ENCODE measurements at places on chromosomes 1 and 21. TPM values are rescaled to one million over a fixed set of nuclear protein-coding genes. Genes with fewer than 3 reads are reported as not detected.

GRCh38 chr1:12009318-12009947 is 9.9 kb upstream of the MIIP start:
- DNase-seq = no peak

DNA sequence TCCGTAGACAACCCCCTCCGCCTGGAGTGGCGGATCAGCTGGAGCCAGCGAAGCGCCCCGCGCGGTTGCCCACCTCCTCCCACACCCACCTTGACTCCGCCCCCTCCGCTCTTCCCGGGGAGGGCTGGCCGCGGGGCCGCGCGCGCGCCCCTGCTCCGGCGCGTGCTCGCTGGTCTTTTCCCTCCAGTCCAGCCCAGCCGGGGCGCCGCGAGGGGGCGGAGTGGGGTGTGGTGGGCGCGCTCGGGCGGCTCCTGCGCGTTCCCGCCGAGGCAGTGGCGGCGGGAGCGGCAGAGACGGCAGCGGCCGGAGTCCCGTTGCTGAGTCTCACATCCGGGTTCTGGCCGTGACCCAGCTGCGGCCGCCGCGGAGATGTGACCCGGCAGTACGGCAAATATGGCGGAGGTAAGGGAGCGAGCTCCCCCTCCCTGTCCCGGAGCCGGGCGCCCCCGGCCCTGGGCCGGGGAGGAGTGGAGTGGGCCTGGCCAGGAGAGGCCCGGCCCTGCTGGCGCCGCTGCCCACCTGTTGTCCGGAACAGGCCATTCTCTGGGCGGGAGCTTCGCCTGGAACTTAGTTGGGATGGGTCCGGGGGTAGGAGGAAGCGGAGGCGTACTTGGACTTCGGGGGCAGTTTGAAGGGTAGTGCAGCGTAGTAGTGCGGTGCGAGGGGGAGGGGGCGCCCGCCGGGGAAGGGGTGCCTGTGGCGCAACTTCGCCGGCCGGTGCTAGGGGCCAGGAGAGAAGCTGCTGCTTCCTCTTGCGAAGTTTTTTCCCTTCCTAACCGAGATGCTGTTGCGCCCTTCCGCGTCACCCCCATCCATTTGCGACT is 5.4 kb downstream of the MIER1 start:
- DNase-seq = peak; percentile 98

The LAMC2 gene
- 1.1 TPM for total RNA-seq

GRCh38 chr21:32739946-32740345 is 12.1 kb upstream of the SYNJ1 start:
- no peak for DNase-seq

The HPCA gene
- total RNA-seq = not detected

The FMN2 gene
- not detected for total RNA-seq

DNA sequence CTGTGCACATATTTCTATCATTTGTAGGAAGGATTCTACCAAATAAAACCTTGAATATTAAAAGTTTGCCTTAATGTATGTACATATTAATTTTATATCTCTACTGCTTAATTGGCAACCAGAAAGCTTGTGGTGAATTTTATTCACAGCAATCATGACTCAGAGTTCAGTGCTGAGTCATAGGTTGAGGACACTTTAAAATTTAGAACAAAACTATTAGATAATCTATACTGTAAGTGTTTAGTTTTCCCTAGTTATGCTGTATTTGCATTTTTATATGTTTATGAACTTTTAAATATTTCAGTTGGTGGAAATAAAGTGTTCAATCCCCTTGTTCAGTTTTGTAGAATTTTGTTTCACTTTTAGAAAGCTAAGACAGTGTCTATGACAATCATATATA is 841.5 kb downstream of the KCNT2 start:
- no peak for DNase-seq

- DNase-seq = no peak
Measured at GRCh38 chr1:12338017-12338416, 108.2 kb downstream of the VPS13D start.

GRCh38 chr1:212139526-212140135 is 104.1 kb downstream of the DTL start:
- no peak for DNase-seq

GRCh38 chr21:44959376-44960091 is 19.7 kb downstream of the SLX9 start:
- no peak for DNase-seq

The A3GALT2 gene
- not detected for total RNA-seq

The TAS1R1 gene
- not detected for total RNA-seq

- no peak for DNase-seq
Measured at GRCh38 chr1:203839081-203839480, 22.3 kb upstream of the SNRPE start.

The KCNJ15 gene
- total RNA-seq = 17.5 TPM

The LRRC3 gene
- 2.2 TPM for total RNA-seq

The ANKRD45 gene
- not detected for total RNA-seq

DNA sequence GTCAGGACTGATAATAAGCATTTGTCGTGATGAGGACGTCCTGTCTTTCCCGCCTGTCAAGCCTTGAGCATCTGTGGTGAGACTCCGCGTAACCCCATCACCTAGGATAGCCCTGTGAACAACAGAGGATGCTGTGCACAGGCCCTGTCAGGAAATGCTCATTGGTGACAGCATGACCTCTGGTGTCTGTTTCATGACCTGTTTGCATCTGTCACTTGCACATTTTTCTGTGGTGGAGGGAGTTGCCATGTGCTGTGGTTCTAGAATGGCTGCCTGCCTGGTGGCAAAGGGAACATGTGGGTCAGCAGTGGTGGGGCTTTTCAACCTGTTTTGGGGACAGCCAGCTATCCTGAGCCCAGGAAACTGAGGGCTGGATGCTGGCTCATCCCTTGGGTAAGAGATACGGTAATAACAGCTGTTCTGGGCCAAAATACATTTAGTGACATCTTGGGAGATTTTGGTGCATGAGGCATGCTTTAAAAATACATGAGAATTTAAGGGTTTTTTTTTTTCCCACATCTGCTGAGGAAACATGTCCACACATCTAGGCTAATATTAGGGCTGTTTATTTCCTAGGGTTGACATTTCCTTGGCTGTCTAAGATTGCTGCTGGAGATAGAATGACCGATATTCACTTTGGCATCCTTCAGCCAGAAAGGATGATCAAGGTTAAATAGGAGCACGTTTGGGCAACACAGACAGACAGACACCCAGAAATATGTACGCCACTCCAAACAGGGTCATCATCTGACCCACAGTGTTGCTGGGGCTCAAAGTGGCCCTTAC is 52.9 kb downstream of the KCNC4 start:
- no peak for DNase-seq

DNA sequence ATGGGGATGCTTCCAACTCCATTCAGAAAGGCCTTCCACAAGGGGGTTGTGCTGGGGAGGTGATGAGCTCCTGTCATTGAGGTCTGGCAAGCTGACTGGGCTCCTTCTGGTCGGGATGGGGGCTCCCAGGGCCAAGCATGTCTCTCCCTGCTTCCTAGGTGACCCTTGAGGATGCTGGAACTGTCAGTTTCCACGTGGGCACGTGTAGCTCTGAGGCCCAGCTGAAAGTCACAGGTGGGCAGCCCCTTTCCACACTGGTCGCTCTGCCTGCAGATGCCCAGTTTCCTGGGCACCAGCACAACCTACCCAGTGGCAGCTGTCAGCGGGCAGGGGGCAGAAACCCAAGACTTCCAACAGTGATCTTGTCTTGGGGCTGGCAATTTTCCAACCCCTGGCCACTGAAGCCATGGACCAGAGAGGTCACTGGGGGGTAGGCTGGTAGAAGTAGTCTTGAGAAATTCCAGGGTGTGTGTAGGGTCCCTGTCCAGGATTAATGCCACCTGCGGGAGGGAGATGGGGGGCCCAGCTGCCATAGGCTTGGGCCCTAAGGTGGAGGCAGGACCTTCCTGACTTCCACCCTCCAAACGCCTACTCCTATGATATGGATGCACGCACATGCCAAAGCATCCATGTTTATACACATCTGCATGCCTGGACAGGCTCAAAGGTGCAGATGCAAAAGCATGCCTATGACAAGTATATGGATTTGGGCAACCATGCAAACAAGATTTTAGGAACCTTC is 97.1 kb downstream of the TRIM11 start:
- DNase-seq = no peak

The DIO1 gene
- total RNA-seq = not detected

DNA sequence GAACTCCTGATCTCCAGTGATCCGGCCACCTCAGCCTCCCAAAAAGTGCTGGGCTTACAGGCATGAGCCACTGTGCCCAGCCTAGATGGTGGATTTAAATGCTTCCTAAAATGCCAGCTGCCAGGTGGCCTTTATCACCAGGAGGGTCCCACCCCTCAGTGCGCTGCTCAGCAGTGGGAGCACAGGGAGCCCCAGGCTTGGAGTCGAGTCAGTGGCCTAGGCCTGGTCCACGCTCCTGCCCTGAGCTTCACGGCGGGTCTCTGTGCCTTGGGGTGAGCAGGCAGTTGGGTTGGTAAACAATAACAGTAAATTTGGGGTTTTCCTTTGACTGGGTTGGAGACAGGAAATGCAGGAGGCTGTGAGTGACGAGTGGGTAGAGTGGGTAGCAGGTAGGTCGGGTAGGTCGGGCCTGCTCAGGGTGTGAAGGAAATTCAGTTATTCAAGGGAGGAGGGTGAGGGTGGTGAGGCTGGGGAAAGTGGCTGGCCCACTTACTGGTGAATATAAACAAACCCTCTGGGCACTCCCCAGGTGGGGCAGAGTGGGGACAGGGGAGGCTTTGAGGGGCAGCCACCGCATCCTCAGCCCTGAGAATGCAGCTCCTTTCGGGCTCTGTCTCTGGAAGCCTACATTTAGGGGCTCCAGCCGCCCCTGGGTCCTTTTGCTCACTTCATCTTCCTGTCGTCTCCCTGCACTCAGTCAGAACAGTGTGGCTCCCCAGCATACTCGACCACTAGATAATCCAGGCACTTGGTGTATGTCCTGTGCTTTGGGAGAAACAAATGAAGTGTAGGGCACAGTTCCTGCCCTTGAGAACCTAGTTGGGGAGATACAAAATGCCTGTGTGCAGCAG is 33.5 kb upstream of the IL19 start:
- no peak for DNase-seq

The SLC35A3 gene
- 8.4 TPM for total RNA-seq

DNA sequence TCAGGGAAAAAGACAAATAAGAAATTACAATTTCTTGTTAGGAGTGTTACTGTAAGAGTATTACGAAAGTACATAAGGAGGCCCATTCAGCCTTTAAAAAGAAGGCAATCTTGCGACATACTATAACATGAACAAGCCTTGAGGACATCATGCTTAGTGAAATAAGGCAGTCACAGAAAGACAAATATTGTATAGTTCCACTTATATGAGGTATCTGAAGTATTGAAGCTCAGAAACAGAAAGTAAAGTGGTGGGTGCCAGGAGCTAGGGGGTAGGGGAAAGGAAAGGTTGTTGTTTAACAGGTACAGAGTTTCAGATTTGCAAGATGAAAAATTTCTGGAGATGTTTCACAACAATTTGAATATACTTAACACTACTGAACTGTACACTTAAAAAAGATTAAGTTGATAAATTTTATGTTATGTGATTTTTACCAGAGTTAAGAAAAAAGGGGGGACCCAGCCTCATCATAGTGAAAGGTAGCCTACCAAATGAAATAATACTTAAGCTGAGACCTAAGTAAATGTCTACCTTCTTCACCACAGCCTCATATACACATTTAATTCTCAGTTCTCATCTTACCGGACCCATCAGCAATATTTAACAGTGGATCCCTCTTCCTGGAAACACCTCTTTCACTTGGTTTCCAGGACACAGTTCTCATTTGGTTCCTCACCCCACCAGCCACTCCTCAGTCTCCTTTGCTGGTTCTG is 19.5 kb downstream of the USP24 start:
- DNase-seq = no peak

GRCh38 chr1:77133731-77134358 is 85.4 kb downstream of the PIGK start:
- DNase-seq = no peak

GRCh38 chr1:82813386-82813785 is 1012.7 kb downstream of the ADGRL2 start:
- no peak for DNase-seq
